ENCODE measurements at places on chromosomes 3 and 15. TPM values are rescaled to one million over a fixed set of nuclear protein-coding genes. Genes with fewer than 3 reads are reported as not detected.

GRCh38 chr3:65503776-65504175 is 534.9 kb downstream of the MAGI1 start:
- no peak for DNase-seq

- DNase-seq: no peak
These were observed 37.7 kb upstream of the GNB5 start for GRCh38 chr15:52228921-52229320.

DNA sequence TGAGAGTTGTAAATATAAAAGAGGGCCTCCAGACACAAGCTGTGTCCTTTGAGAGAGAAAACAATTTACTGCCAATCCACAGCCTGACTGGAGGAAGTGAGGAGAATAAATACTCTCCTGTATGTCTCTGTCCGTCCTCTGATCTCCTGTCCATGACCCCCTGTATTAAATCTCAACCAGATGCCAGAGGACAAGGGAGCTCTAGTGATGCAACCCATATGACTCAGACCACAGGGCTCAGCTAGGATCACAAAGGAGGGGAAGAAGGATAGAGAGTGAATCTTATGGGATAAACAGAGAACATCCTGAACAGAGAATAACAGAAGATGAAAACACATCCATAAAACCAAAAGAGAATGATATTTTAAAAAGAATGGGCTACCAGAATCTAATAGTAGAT is 482.6 kb downstream of the PLOD2 start:
- no peak for DNase-seq

- DNase-seq: no peak
These were observed 48.6 kb downstream of the UNC13C start for GRCh38 chr15:54026891-54027290.

DNA sequence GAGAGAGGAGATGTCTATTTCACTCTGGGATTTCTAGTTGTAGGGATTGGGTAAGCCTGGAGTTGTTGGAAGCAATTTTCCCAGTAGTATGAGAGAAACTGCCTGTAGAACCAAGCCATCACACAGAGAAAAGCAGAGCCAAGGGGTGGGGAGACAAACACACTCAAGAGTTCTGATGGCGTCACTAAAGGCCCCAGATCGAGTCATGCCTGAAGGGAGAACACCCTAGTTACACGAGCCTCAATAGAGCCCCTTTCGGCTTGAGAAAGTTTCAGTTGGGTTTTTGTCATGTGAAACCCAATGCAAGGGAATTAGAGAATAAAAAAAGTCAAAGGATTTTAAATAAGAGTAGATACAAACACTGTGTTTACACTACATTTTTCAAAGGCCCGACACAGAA is 66.1 kb upstream of the PFN2 start:
- no peak for DNase-seq

GRCh38 chr15:40942878-40943277 is 10.4 kb upstream of the CHAC1 start:
- DNase-seq: no peak

- DNase-seq: no peak
These were observed 140.9 kb downstream of the PLCL2 start for GRCh38 chr3:17025594-17026139.

- no peak for DNase-seq
These were observed 39.7 kb upstream of the MLF1 start for GRCh38 chr3:158531334-158531733.

The PSTPIP1 gene
- 29.3 TPM for total RNA-seq

The ABHD6 gene
- total RNA-seq: 3.8 TPM

The LYZL4 gene
- not detected for total RNA-seq
